ENCODE measurements at places on chromosomes 6 and 20.

- no peaks in the 10 kb centered on the region for H3K36me3 ChIP-seq
- no peak overlapping the region for H3K27ac ChIP-seq
- H3K4me3 ChIP-seq = no peak overlapping the region
- H3K4me1 ChIP-seq = no peaks in the 10 kb centered on the region
These were observed 50.3 kb downstream of the NPEPL1 start for GRCh38 chr20:58742668-58743566.

DNA sequence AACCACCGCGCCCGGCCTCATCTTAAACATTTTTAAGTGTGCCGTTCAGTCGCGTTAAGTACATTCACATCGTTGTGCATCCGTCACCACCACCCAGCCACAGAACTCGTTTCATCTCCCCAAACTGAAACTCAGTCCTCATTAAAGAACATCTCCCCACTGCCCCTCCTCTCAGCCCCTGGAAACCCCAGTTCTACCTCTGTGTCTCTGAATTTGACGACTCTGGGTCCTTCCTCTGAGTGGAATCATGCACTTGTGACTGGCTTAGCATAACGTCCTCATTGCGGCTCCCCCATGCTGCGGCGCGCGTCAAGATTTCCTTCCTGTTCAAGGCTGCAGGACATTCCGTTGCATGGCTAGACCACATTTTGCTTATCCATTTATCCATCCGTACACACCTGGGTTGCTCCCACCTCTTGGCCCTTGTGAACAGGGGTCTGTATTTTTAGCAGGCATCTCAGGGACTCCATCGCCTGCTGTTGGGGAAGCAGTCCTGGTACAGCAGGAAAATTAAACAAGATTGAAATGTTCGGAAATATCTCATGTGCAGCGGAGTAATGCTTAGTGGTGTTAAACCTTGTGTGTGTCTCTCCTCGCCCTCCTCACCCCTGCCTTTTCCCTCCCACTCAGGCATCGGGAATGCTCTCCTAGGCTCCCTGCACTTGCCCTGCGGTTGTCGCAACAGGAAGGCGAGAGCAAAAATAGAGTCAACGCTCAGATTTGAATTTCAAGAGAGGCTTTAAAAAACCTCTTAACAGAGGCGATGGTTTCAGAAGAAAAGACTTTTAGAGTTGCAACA is 127.9 kb downstream of the PXDC1 start:
- no peak overlapping the region for H3K4me3 ChIP-seq
- no peak overlapping the region for H3K27ac ChIP-seq
- no peaks in the 10 kb centered on the region for H3K27me3 ChIP-seq
- H3K36me3 ChIP-seq = no peaks in the 10 kb centered on the region
- no peaks in the 10 kb centered on the region for H3K4me1 ChIP-seq

GRCh38 chr20:17873410-17874270 is 95.0 kb downstream of the SNX5 start:
- no peaks in the 10 kb centered on the region for H3K27me3 ChIP-seq
- no peak overlapping the region for H3K27ac ChIP-seq
- no peak overlapping the region for H3K4me3 ChIP-seq
- DNase-seq = no peak

GRCh38 chr20:2279253-2279779 is 16.5 kb upstream of the TGM3 start:
- no peak overlapping the region for H3K27ac ChIP-seq
- no peaks in the 10 kb centered on the region for H3K27me3 ChIP-seq
- no peak overlapping the region for H3K4me3 ChIP-seq
- H3K36me3 ChIP-seq = no peaks in the 10 kb centered on the region
- DNase-seq = no peak
- peaks cover under 1% of the 10 kb centered on the region for H3K4me1 ChIP-seq

DNA sequence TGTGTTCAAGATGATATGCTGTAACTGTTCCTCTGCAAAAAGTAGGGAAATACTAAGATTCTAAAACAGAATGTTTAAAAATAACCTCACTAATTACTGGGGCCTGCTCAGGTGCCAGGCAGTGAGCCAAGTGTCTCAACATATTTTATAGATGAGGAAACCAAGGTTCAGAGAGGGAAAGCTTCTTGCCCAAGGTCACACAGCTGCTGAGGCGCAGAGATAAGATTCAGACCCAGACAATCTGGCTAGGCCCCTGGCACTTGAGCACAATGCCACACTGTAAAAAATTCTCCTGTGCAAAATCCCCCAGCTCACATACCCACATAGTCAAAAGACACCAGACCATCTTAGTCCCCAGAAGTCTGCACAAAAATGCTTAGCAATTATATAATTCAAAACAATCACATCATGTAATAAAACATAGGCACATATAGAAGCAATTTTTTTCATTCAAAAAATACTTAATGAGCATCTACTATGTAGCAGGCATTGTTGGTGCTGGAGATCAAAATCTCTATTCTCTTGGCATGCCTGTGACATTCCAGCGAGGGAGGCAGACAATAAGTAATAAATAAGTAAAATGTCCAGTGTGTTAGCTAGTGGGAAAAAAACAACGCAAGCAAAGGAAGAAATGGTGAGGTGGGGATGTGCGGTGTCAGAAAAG is 10.3 kb downstream of the PREX1 start:
- no peak for DNase-seq
- no peaks in the 10 kb centered on the region for H3K36me3 ChIP-seq
- 0 out of 2 replicates have a peak, but pooled peaks cover 3% of the 10 kb centered on the region for H3K4me1 ChIP-seq
- H3K27me3 ChIP-seq = no peaks in the 10 kb centered on the region
- H3K27ac ChIP-seq = no peak overlapping the region

GRCh38 chr6:17389274-17389847 is 4.0 kb upstream of the CAP2 start:
- H3K36me3 ChIP-seq = no peaks in the 10 kb centered on the region
- no peaks in the 10 kb centered on the region for H3K4me1 ChIP-seq
- H3K4me3 ChIP-seq = no peak overlapping the region
- no peak overlapping the region for H3K27ac ChIP-seq
- H3K27me3 ChIP-seq = peaks cover 2% of the 10 kb centered on the region

GRCh38 chr20:52473186-52473585 is 281.6 kb upstream of the ZFP64 start:
- H3K27me3 ChIP-seq = no peaks in the 10 kb centered on the region
- no peaks in the 10 kb centered on the region for H3K36me3 ChIP-seq
- no peak overlapping the region for H3K4me3 ChIP-seq

DNA sequence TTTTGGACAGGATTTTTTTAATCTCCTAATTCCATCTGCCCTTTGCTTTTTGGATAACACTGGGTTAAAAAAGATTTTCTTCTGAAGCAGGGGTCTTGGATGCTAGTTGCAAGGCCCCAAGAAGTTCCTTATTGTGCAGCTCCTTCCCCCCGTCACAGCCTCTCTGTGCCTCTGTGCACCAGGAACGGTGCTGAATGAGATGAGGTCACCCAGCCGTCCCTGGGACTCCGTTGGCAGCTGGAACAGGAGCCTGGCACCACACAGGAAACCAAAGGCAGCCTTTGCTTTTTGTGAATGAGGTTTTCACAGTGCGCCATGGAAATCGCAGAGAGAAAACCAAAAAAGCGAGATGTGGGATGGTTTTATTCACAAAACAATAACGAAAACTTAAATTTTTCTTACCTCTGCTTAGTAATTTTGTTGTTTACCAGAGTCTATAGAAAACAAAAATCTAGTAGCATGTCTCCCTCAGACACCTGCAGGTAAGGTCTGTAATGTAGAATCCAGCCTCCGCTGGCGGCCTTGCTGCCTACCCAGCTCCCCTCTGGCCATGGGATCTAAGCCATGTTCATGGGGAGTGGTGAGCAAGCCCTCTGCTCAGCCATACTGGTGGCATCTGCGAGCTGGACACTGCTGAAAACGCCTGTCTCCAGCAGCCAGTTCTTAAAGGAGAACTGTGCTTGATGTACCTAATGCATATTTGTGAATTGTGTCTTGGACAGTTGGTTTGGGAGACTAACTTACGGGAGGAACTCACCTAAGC is 40.4 kb upstream of the SYNJ2 start:
- no peak overlapping the region for H3K27ac ChIP-seq
- H3K4me1 ChIP-seq = no peaks in the 10 kb centered on the region
- peaks cover 18% of the 10 kb centered on the region for H3K36me3 ChIP-seq

DNA sequence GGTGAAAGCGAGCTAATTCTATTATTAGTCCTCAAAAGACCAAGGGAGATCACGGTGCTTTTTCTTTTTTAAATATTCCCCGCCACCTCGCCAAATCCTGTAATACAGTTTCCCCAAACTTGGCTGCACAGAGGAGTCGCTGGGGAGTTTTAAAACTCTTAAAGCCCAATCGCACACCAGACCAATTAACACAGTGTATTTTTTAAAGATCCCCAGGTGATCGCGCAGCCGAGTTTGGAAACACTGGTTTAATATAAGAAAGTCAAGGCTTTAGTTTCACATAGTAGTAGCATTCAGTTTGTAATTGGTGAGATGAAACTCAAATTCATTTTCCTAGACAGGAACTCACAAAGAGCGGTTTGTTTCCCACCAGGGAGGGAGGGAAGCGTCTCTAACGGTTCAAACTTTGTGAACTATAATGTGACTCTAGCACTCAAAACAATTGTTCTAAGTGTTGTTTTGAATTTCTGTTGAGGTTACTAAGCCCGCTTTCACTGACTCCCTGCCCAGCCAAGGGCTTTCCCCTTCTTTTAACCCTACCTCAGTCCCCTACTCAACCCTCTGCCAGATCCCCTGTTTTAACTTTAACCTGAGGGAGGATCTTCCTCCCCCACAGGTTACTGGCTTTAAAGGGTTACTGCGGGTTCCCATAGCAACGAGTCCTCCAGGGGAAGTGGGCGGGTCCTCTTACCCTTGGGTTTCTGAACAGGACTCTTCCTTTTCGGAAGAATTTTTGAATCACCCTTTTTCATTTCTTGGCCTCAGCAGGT is 25.7 kb upstream of the BTBD3 start:
- H3K4me3 ChIP-seq = peak overlapping the region; percentile 86
- H3K36me3 ChIP-seq = no peaks in the 10 kb centered on the region
- no peak overlapping the region for H3K27ac ChIP-seq

GRCh38 chr6:152184917-152185574 is 377.6 kb downstream of the ESR1 start:
- H3K4me1 ChIP-seq = no peaks in the 10 kb centered on the region
- no peak overlapping the region for H3K4me3 ChIP-seq
- no peak overlapping the region for H3K27ac ChIP-seq
- DNase-seq = no peak

DNA sequence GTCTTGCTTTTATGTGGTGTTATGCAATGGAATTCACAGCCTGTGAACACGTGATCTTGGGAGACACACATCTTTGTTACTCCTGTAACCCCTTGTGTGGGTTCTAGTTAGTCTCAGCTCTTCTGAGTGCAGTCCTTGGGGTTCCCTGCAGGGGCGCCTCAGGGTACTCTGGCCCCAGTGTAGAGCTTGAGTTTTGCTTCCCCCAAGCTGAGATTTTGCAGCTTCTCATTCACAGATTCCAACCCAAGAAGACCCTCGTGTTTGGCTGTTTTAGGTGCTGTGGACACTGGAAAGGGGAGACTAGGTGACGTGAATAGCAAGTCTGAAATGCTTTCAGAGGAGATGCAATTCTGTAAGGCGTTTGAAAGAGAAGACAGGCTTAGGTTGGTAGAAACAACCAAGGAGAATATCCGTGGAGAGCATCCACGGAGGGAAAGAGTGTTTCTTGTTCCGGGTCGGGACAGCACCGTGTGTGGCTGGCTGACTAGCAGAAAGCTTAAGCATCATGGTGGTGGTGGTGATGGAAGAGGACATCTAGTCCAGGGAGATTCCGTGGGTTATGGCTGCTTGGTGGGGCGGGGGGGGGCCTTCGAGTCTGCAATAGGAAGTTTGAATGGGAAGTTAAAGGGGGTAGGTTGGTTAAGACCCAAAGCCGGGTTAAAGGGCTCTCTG is 30.1 kb downstream of the DUSP22 start:
- no peak for DNase-seq
- H3K4me3 ChIP-seq = no peak overlapping the region
- H3K27ac ChIP-seq = no peak overlapping the region

GRCh38 chr20:57638173-57638894 is 18.1 kb upstream of the ZBP1 start:
- no peaks in the 10 kb centered on the region for H3K4me1 ChIP-seq
- H3K4me3 ChIP-seq = no peak overlapping the region
- H3K36me3 ChIP-seq = no peaks in the 10 kb centered on the region
- DNase-seq = no peak

GRCh38 chr20:13041574-13042457 is 33.0 kb downstream of the SPTLC3 start:
- H3K27me3 ChIP-seq = no peaks in the 10 kb centered on the region
- H3K36me3 ChIP-seq = no peaks in the 10 kb centered on the region
- no peak overlapping the region for H3K4me3 ChIP-seq
- H3K4me1 ChIP-seq = no peaks in the 10 kb centered on the region
- no peak overlapping the region for H3K27ac ChIP-seq
- no peak for DNase-seq

DNA sequence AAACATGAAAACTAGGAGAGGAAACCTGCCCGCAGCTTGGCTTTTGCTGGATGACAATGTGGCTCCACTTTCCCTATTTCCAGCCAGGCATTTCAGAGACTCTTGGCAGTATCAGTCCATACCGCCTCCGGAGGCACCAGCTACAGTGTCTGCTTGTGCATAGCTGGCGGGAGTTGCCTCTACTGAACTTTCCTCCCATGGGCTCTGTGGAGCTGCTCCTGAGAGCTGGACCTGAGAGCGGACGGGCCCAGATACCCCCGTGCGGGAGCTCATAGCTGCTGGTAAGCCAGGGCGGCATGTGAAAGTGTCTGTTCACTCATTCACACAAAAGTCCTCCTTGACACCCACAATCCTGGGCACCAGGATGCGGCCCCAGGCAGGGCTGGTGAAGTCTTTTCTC is 130.3 kb upstream of the PMEPA1 start:
- H3K27me3 ChIP-seq = no peaks in the 10 kb centered on the region
- H3K36me3 ChIP-seq = no peaks in the 10 kb centered on the region
- DNase-seq = no peak
- no peak overlapping the region for H3K27ac ChIP-seq

- DNase-seq = no peak
- H3K4me3 ChIP-seq = no peak overlapping the region
- H3K36me3 ChIP-seq = no peaks in the 10 kb centered on the region
- H3K27me3 ChIP-seq = no peaks in the 10 kb centered on the region
These were observed 460.4 kb upstream of the PLCB4 start for GRCh38 chr20:8608470-8608869.

- H3K27me3 ChIP-seq = no peaks in the 10 kb centered on the region
- no peaks in the 10 kb centered on the region for H3K36me3 ChIP-seq
- peaks cover 12% of the 10 kb centered on the region for H3K4me1 ChIP-seq
- no peak overlapping the region for H3K4me3 ChIP-seq
These were observed 106.5 kb downstream of the LY86 start for GRCh38 chr6:6694825-6695624.

- H3K27me3 ChIP-seq = no peaks in the 10 kb centered on the region
- peaks cover 6% of the 10 kb centered on the region for H3K4me1 ChIP-seq
- no peak overlapping the region for H3K27ac ChIP-seq
- H3K36me3 ChIP-seq = no peaks in the 10 kb centered on the region
These were observed 40.4 kb downstream of the TRAM2 start for GRCh38 chr6:52536424-52536916.

- no peak for DNase-seq
- H3K27me3 ChIP-seq = no peaks in the 10 kb centered on the region
- H3K36me3 ChIP-seq = no peaks in the 10 kb centered on the region
- H3K4me1 ChIP-seq = no peaks in the 10 kb centered on the region
- no peak overlapping the region for H3K27ac ChIP-seq
- no peak overlapping the region for H3K4me3 ChIP-seq
These were observed 151.2 kb upstream of the TMEM170B start for GRCh38 chr6:11386323-11386722.

GRCh38 chr6:165663736-165664558 is 906 bp upstream of the PDE10A start:
- H3K36me3 ChIP-seq = no peaks in the 10 kb centered on the region
- no peak overlapping the region for H3K27ac ChIP-seq
- DNase-seq = no peak
